ENCODE measurements at places on chromosomes 7 and 10. TPM values are rescaled to one million over a fixed set of nuclear protein-coding genes. Genes with fewer than 3 reads are reported as not detected.

Gene DPY19L1
- total RNA-seq: 31.5 TPM

Gene DRGX
- not detected for total RNA-seq

Gene GNB2
- total RNA-seq: 134 TPM

Gene LIPJ
- 0.14 TPM for total RNA-seq

Gene POM121
- 27.7 TPM for total RNA-seq

Gene MSS51
- 1.2 TPM for total RNA-seq

Gene PHKG1
- 50.4 TPM for total RNA-seq

Gene STK31
- total RNA-seq: 0.28 TPM

Gene UMAD1
- 12.1 TPM for total RNA-seq

Gene NEUROG3
- total RNA-seq: not detected

Gene MRLN
- total RNA-seq: not detected

Gene TRIM4
- 10.0 TPM for total RNA-seq

Gene TUBB8
- 0.11 TPM for total RNA-seq

DNA sequence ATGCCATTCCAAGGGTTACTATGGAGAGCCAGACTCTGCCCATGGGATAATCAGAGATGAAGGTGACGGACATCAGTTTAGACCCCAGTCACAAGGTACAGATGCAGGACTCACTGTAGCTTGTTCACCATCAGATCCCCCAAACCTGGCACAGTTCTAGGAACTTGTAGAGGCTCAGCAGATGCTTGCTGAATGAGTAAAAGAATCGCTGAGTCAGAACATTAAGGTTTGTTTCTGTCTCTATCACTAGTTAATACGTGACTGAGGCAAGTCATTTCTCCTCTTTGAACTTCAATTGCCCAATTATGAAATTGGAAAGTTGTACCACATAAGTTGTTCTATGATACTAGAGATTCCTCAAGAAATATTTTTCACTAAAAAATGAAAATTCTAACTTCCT lies 65.1 kb downstream of the PPP1R3C start:
- DNase-seq: no peak

- no peak for DNase-seq
Measured at GRCh38 chr10:105742923-105743322, 1101.8 kb downstream of the SORCS3 start.

DNA sequence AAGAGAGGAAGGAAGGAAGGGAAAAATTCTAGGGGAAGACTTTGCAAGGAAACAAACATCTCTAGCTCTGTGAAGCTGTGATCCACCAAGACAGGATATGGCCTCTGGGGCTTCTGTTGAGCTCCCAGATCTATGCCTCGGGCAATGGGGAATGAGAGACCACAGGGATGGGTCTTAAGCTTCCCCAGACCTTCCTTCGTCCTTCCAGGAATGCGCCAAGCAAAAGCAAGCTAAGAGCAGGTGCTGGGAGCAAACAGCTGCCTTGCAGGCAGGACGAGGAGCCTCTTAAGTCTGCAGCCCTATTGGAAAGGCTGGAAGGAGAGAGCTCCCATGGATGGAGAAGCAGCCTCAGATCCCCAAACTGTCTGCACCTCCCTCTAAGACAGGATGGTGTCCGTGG lies 21.9 kb upstream of the ELN start:
- no peak for DNase-seq

DNA sequence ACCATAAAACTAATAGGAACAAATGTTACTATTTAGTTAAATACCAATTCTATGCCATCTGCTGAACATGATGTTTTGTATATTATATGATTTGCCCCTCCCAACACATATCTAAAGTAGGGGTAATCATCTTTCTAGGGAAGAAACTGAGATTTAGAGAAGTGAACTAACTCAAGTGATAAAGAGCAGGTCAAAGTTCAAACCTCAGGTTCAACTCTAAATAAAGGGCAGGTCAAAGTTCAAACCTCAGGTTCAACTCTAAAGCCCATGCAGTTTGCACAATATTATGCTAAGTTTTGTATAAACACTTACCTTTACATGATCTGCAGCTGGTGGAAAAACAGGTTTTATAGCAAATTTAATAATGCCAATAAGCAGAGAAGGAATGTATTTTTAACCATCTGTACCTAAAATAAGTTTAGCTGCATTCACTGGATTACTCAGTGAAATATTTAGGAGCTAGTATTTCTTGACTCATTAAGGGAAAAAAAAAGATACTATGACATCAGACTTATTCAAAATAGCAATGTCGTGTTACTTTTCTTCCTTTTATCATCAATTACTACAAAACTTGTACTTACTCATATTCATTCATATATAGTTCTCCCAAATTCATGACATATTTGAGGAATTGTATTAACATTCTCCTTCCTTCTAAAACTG lies 1194.3 kb upstream of the CELF2 start:
- DNase-seq: no peak

- DNase-seq: no peak
Measured at GRCh38 chr10:114359953-114360345, 44.4 kb downstream of the AFAP1L2 start.

GRCh38 chr10:24449321-24449740 lies 240.4 kb downstream of the KIAA1217 start:
- DNase-seq: no peak

- DNase-seq: no peak
Measured at GRCh38 chr10:132698211-132698751, 87.7 kb downstream of the NKX6-2 start.

GRCh38 chr10:102367441-102367840 lies 28.1 kb upstream of the NFKB2 start:
- DNase-seq: no peak

GRCh38 chr10:100733329-100733728 lies 12.1 kb upstream of the PAX2 start:
- DNase-seq: no peak

DNA sequence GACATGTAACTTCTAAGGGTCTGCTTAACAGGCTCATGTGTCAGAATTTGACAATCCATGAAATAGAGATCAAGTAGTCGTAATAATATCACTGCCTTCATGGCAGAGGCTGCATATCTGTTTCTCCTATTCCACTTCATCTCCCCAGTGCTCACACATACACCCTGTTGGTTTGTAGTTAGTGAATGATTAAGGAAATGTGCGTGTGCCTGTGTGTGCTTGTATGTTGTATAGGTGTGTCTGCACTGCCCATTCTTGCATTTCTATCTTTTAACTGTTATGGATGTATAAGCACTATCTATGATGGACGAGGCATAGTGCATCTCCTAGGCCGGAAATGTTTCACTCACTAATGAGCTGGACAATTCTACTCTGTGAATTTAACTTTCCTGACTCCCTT lies 985.2 kb downstream of the LRMDA start:
- DNase-seq: no peak

- no peak for DNase-seq
Measured at GRCh38 chr7:115747174-115747573, 283.4 kb downstream of the TFEC start.

- DNase-seq: no peak
Measured at GRCh38 chr7:106196460-106197021, 84.4 kb upstream of the SYPL1 start.

GRCh38 chr10:74930965-74931364 lies 104.6 kb downstream of the KAT6B start:
- no peak for DNase-seq

- DNase-seq: no peak
Measured at GRCh38 chr10:60872451-60872850, 71.5 kb downstream of the RHOBTB1 start.

GRCh38 chr10:69239816-69240434 lies 19.8 kb downstream of the HKDC1 start:
- peak; percentile 44 for DNase-seq

- no peak for DNase-seq
Measured at GRCh38 chr10:78046711-78047269, 13.1 kb downstream of the RPS24 start.

- DNase-seq: peak; percentile 61
Measured at GRCh38 chr10:75972491-75973276, 541.3 kb downstream of the LRMDA start.

- no peak for DNase-seq
Measured at GRCh38 chr10:43622038-43622437, 15.8 kb downstream of the ZNF485 start.

- DNase-seq: peak; percentile 47
Measured at GRCh38 chr10:66925896-66926715, at the start of gene LRRTM3. Gene LRRTM3 (plus strand): TSS chr10:66926036.

DNA sequence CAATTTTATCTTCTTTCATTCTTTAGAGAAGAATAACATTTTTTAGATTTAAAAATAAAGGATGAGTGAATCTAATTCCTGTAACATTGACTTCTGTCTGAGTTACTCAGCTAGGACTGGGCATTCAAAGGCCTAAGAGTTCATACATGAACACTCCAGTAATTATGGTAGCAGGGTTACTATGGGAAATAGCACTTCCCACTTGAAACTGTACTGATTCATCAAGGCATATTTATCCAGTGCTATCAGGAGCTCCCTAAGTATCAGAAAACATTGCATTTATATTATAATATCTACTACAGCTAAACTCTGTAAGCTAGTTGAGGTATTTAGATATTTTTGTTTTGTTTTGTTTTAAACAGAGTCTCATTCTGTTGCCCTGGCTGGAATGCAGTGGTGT lies 41.8 kb downstream of the NDUFB2 start:
- no peak for DNase-seq

DNA sequence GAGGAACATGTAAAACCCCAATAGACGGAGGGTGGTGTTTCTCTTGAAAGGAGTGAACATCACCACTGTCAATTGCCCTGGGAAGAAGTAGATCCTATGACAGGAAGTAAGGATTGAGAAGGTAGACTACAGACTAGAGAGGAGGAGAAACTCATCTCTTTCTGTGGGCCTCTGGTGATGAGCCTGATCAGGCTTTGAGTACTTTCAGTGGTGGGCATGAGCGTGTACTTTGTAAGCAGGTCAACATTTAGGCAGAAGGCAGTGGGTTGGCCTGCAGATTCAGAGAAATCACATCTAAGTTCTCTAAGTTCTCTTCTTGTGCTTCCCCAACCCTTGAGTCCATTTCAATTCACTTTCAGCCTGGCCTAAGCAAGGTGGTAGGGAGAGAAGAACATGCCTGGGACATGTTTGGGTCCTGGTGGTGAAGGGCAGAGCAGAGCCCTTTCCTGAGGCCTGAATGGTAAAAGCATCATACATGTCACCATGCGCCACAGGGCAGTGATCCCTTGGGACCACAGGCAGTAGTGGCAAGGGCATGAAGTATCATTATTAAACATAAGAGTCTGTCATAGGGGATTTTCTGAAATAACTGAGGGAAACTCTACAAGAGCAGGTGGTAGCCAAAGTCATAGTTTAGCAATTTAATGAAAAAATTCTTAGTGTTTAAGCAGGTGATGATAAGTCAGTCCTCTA lies 56.4 kb upstream of the ANKRD1 start:
- no peak for DNase-seq

DNA sequence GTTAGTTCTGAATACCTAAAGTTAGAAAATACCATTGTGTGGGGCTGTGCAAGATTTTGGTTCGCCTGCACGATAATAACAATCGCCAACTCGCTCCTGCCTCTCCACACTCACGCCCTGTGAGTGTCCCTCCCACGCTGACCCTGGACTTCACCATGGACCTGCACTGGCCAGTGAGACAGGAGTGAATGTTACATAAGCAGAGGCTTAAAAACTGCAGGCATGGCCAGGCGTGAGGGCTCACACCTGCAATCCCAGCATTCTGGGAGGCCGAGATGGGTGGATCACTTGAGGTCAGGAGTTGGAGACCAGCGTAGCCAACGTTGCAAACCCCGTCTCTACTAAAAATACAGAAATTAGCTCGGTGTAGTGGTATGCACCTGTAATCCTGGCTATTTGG lies 68.4 kb downstream of the TCERG1L start:
- DNase-seq: no peak

GRCh38 chr7:100943693-100944092 lies 5.6 kb upstream of the MUC3A start:
- DNase-seq: no peak

- DNase-seq: no peak
Measured at GRCh38 chr7:818031-818699, 14.1 kb upstream of the SUN1 start.

DNA sequence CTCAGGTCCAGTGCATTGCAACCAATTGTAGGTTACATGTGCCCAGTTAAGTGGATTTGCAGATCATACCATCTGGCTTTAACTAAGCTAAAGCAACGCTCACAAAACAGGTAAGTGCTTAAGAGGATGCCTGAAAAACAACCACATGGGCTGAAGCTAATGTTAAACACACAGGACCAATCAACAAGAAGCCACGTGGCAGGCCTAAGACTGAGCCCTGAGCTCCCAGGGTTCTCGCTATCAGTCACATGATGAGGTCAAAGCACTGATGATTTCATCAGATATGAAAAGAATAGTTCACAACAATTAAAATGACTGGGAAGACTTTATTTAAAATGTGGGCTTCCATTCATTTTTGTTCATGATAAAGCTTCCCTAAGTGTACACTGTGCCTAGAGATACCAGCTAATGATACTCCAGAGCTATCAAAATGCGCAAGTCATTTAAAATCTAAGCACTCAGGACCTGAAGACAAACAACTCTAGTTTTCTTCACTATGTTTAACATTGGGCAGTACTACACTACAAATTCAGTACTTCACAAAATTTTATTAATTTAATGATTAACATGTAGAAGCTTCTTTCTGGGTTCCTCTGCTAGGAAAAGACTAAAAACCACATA lies 90.6 kb downstream of the PIP4K2A start:
- DNase-seq: no peak

GRCh38 chr10:70378122-70378521 lies 4.3 kb downstream of the LRRC20 start:
- DNase-seq: no peak

GRCh38 chr7:116560021-116560970 lies 35.5 kb downstream of the CAV1 start:
- DNase-seq: no peak

- no peak for DNase-seq
Measured at GRCh38 chr7:107690611-107691010, 30.0 kb downstream of the SLC26A4 start.

- DNase-seq: no peak
Measured at GRCh38 chr10:57513637-57514036, 754.1 kb downstream of the IPMK start.

GRCh38 chr7:125122173-125122572 lies 192.5 kb upstream of the POT1 start:
- no peak for DNase-seq

DNA sequence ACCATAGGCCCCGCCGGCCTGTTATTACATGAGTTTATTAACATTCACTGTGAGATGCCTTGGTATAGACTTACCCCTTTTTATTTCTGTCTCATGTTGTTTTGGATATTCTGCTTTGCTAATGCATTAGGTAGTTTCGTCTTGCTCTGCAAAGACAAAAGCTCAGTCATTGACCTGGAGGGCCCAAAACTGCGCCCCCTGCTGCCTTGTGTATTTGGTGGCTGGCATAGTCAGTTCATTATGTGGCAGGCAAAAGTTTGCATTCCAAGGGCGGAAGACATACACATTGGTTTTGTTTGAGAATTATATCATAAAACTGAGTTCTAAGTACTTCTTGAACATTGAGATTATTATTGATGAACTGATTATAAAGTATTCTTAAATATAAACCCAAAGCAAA lies 372.5 kb downstream of the SDK1 start:
- no peak for DNase-seq
